ENCODE measurements at places on chromosomes 5 and 9.

DNA sequence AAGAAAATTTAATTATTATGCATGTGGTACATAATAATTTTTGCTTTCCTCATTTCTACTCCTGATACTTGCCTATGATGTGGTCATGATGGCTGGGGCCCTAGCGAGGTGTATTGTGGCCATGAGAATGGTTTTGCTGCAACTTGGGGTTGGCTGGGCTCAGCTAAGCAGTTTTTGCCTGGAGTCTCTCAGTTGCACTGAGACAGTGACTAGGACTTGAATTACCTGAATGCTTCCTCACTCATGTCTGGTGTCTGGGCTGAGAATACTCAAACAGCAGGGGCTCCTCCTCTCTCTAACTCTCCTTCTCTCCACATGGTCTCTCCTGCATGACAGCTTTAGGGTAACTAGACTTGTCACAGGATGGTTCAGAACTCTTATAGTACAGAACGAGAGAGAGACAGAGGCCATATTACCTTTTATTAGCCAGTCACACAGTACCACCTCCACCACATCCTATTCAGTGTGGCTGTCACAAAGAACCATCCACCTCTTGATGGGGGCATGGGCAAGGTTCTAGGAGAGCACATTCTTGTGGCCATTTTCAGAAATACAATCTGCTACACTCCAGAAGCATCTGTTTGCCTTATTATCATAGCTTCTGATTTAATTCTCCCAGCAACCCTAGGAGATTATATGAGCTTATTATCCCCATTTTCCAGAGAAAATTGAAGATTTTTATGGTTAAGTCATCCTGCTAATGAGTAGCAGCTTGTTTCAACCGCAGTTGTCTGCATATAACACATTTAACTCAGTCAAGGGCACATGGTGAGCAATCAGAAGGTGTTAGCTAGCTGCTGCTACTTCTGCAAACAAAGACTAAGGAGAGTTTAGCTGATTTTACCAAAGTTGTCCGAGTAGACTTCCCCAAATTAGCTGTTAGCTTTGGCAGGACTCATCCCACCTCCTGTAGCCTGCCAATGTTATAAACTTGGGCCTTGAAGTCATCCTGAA is 245.1 kb downstream of the DOCK8 start:
- no peak for DNase-seq

DNA sequence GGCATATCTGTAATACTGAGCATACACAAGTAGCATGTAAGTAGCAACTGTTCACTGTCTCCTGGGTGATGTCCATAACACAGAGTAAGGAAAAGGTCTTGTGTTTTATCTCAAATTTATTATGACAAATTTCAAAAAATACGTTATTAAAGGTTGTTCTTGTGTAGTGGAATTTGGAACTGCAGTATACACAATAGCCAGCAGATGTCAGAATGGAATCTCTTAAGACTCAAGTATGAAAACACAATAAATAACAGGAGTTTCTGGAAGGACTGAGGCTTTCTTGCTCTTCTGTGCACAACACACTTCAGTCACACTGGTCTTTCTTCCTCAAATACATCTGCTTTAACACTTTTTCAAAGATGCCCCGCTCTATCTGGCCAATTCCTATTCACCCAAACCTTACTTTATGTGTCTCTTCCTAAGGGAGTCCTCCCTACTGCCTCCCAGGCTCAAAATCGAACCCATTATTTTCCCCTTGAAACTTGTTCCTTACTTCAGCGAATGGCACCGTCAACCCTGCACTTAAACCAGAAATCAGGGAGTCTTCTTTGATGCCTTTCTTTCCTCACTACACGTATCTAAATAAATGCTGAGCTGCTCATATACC is 6.5 kb upstream of the FBXO10 start:
- DNase-seq: no peak

- DNase-seq: no peak
Observed at GRCh38 chr5:39191216-39191615, 28.1 kb downstream of the FYB1 start.

DNA sequence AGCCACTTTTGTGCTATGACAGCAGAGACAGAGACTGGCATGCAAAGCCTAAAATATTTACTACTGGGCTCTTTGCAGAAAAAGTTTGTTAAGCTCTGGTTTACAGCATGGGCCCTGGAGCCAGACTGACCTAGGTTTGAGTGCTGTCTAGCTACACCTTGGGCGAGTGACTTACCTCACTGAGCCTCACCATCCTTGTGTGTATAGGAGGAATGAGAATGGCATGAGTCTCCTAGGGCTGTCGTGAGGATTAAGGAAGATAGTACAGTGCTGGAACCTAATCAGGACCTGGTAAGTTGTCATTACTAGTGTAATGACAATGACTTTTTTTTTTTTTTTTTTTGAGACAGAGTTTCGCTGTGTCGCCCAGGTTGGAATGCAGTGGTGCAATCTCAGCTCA is 65.2 kb downstream of the MSX2 start:
- no peak for DNase-seq

DNA sequence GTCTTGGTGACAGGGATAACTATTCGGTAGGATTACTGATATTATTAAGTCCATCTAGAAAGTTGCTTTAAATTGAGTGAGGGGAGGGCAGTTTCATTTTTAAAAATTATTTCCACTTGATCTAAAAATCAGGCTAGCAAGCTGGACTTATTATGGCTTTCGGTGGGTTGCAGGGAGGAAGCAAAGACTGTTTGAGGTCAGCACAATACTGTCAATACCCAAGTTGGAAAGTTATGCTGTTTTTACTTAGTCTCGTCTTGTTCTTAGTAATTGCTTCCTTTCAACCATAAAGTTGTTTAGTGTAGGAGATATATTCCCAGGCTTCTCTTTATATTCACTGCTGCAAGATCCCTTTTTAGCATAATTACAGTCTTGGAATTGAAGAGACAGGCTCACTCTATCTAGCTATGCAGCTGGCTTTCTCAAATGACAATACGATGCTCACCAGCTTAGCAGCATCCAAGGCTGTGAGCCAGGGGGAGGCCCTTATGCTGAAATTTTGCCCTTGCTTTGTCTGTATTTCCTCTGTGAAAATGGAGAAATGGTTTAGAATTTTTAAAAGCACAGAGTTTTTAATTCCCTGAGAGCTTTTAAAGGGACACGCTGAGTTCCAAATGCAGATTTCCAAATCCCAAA is 68.2 kb upstream of the APC start:
- DNase-seq: no peak
